ENCODE measurements at places on chromosomes 6 and 20.
A peak's percentile ranks its signal among the peaks of the same experiment; 100 is the strongest.

DNA sequence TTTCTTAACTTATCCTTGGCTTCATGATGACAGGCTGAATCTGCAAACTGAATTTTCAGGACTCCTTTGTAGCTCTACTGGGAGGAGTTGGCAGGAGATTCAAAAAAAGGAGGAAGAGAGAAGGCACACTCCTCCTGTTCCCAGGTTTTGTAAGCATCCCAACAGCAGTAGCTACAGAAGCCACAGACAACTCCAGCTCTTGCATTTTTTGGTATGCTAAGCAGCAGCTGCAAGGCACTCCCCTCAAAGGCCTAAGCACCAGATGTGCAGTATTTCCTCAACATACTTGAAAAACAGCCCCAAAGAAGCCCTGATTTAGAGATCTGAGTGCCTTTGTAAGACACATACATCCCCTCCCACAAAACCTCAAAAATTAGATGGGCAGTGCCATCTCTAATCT is 328.6 kb upstream of the SYNCRIP start:
- DNase-seq: no peak

DNA sequence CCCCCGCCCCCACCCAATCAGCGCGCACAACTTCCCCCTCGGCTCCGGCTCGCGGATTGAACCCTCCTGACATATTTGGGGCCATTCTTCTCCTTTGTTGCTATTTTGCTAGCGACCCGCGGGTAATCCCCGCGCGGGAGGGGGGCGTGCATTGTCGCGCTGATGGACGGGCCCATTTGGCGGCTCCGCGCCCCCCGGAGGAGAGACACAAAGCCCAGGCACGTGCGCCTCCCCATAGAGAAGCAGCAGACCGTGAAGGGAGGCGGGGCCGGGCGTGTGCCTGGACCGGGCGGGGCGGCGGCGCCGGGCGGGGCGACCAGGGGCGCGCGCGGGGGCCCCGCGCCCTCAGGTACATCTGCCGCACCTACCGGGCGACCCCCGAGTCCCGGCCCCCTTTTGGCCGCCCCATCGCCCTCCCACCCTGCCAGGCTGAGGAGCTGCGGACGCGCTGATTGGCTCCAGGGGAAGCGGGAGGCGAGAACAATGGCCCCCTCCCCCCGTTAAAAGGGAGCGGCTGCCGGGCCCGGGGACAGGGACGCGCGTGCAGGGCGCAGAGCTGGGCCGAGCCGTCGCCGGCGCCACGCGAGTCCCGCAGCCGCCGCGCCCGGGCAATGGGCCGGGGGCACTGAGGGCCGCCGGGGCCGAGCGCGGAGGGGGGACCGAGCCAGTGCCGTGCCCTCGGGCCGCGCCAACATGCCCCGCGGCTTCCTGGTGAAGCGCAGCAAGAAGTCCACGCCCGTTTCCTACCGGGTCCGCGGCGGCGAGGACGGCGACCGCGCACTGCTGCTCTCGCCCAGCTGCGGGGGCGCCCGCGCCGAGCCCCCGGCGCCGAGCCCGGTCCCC is at the start of gene INSM1:
Gene INSM1, plus strand, starts transcription at position 530 of the 843 bp plus-strand sequence. Its CDS starts 164 bp downstream, at position 694.
- no peak for DNase-seq

GRCh38 chr6:55058682-55059081 is 115.6 kb upstream of the HCRTR2 start:
- no peak for DNase-seq

DNA sequence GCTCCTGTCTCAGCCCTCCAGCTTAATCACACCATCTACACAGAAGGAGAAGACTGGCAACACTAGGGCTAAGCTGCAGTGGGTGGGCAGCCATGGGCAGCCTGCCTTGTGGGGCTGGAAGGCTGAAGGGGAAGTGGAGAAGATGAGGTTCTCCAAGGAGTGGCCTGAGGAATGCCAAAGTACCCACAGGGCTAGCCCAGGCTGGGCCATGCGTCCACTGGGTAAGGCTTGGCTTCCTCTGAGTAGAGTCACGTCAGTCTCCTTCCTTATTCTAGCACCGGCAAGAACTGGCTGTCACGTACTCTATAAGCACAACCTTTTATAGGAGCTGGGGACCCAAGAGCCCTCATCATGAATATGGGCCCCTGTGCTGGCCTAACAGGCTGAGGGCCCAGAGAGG is 110.6 kb upstream of the SIRPA start:
- no peak for DNase-seq

GRCh38 chr20:39112178-39112743 is 150.1 kb downstream of the DHX35 start:
- peak; percentile 52 for DNase-seq

GRCh38 chr6:27753668-27754407 is 158.4 kb downstream of the OR2B2 start:
- peak; percentile 83 for DNase-seq

GRCh38 chr20:53247468-53248103 is 275.4 kb downstream of the TSHZ2 start:
- no peak for DNase-seq

DNA sequence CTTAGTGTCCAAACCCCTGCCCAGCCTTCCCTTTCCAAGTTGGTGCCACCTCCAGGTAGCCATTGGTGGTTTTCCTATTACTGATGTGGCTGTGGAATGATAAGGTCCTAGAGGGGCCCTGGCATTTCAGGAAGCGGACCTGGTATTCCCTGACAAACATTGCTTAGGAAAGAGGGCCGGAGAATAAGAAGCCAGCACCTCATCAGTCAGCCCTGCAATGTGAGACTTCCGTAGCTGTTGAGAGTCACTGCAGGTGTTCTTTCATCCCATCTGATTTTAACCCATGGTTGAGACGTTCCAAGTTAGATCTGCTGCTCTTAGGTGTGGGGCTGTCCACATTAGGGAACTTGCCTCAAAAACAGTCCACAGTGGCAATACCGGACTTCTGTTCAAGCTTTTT is 14.8 kb upstream of the NPEPL1 start:
- DNase-seq: no peak

DNA sequence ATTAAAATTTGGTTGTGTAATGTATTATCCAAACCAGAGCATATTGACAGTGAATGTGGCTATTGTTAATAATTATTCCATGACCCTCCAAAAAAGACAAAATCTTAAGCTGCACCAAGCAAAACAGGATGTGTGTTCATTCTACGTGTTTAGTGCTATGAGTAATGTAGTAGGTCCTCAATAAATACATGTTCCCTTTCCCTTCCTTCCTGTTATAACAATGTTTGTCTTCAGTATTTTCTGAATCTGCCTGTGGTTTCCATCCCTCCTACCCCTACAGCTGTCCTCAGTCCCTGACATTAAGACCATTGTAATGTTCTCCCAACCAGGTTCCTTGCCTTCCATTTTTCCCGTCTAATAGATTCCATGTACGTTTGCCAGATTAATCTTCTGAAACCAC is 163.8 kb downstream of the AIG1 start:
- DNase-seq: no peak

- no peak for DNase-seq
Observed at GRCh38 chr6:70394518-70395300, 18.6 kb upstream of the FAM135A start.

GRCh38 chr20:6818033-6818808 is 50.7 kb downstream of the BMP2 start:
- no peak for DNase-seq

DNA sequence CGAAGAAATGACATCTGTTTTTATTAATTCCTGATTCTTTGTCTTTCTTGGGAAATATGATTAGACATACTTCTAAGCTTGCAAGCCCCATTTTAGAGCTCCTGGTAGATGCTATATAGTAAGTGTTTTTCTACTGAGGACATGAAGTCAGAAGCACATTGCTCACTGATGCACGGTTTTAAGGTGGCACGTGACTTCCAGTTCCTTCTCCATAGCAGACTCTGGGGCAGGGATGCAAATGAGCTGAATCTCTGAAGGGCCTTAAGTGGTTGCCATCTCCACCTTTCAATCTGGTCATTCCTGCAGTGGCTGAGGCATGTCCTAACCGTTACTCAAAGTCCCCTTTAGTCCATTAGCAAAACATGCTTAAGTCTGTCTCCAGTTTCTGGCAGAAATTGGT is 421.2 kb upstream of the HTR1E start:
- no peak for DNase-seq

GRCh38 chr20:36808317-36809257 is 35.0 kb upstream of the DSN1 start:
- DNase-seq: peak; percentile 67

DNA sequence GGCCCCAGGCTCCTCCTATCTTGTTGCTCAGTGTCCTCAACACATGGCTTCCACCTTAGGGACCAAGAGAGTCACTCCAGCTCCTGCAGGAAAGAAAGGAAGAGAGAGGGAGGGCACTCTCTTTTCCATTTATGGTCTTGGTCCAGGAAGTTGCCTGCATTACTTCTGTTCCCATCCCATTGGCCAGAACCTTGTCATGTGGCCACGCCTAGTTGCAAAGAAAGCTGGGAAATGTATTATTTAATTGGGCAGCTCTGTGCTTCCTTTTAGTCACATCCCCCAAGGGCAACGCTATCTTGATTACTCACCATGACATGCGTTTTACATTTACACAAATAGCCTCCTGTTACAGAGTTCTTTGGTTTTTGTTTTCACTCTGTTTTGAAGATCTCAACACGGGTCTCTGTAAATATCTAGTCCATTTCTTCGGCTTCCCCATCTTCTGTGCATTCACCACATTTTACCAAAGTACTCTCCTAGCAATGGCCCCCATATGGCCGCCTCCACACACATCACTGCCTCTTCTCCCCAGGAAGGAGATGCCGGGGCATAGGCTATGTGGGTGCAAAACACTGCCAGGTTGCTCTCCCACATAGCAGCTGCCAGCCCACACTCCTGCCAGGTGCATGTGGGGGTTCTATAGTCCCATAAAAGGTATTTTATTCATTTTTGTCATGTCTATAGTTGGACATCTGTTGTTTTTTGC is 35.7 kb upstream of the ZMYND8 start:
- peak; percentile 100 for DNase-seq

DNA sequence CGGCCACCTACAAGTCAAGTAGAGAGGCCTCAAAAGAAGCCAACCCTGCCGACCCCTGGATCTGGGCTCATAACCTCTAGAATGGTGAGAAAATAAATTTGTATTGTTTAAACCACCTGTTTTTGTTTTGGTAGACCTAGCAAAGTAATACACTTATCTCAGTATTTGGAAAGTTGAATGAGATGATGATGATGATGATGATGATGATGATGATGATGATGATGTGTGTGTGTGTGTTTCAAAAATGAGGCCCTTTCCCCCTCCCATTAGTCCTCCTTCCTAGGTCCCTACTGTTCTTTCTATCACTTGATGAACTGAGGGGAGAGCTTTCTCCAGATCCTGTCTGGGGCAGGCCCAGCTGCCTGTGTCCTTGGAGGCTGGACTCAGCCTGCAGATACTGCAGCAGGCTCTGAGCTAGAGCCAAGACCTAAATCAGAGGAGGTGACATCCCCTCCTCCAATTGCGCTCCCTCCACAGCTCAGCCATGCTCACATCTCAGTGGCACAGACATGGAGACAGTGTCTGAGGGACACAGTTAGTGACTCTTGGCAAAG is 120.1 kb downstream of the LRFN2 start:
- DNase-seq: no peak

GRCh38 chr20:62466072-62466760 is 9.6 kb downstream of the GATA5 start:
- no peak for DNase-seq

DNA sequence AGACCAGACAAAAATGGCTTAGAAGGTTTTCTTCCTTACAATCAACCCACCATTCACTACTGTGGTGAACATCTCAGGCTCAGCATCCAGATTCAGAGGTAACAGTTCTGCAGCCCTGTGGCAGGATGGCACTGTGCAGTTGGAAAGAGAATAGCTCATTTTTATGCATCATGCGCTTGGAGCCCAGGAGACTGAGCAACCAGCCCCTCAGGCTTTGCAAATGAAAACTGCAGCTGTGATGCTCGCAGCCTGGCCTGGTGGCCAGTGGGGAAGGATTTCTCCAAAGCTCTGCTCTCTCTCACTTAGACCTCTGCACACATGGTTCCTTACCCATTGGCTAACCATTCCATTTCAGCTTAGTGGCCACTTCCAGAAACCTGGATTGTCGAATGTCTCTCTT is 45.8 kb downstream of the GABRR2 start:
- no peak for DNase-seq

- DNase-seq: peak; percentile 33
Observed at GRCh38 chr6:37242429-37243052, 15.0 kb upstream of the TBC1D22B start.

DNA sequence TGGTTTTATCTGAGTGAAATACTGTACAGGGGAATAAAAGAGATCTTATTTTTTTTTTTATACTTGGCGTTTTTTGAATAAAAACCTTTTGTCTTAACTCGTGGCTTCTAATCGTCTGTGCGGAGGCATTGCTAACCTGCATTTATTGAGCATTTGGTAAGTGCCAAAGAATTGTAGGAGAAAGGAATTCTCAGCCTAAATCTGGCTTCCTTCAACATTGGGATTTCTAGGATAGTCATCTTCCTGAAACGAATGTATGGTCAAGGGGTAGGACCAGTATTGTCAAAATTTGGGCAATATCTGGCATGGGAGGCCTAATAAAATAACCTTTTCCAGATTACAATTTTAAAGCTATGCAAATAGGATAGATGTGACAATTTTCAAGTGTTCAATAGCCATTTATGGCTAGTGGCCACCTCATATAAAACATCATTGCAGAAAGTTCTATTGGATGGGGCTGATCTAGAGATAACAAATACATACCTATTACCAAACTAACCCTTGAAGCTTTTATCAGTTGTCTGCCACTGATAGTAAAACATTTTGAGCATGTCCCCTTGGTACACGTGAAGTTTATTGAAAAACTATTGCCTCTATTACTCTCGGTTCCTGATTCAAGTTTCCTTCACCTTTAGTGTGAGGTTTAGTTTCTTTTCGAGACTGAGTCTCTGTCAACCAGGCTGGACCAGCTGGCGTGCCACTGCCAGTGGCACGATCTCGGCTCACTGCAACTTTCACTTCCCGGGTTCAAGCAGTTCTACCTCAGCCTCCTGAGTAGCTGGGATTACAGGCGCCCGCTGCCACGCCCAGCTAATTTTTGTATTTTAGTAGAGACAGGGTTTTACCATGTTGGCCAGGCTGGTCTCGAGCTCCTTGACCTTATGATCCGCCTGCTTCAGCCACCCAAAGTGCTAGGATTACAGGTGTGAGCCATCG is 5.6 kb downstream of the PIM1 start:
- no peak for DNase-seq

DNA sequence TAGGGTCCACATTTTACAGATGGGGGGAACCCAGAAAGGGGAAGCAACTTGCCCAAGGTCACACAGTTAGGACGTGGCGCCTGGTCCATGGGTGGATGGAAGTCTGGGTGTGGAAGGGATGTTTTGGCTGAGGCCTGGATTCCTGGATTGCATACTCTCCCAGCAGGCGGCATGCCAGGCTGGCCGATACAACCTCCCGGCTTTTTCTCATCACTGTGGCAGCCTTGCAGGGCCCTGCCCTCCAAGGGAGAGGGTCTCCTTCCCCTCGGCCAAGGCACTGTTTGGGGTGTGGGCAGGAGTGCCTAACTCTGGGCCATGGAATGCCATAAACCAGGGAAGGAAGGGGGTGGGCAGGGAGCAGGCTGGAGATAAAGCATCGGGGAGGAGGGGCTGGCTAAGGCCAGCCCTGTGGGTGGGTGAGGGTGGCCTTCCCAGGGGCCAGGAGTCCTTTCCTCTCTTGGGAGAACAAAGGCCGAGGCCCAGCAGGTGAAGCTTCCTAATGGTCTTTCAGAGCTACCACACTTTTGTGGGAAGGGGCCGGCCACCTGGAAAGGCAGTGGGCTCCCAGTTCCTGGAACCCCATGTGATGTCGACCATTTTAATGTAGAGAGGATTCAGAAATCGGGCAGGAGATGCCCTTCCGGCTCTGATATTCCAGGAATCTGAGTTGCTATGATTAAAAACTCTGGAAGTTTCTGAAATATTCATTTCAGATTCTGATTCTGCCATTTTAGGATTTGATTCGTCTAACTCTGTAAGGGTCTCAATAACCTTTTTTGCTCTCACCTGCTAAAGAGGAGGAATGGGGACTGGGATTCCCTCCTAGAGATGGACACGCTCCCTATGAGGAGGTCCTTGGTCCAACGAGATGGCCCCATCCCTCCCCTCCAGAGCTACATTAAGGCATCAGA is 4.2 kb downstream of the FOXS1 start:
- no peak for DNase-seq

Data from NCI-H460 (cell line).